ENCODE measurements at places on chromosomes 4 and X.

DNA sequence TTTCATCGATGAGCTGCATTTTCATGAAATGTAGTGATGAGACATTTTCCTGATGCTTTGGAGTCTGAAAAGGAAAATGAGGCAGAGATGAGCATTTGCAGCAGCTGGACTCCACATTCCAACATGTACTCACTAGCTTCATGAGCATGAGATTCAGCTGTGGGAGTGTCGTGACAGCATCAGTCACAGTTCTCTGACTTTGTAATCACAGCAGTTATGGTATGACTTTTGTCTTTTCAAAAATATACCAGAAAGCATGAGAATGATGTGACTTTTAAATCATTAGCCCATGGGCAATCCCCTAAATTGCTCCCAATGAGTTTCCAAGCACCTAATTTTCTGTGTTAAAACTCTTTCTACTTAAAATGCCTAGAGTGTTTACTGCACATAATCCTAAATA, 18.3 kb upstream of the MSL3 start:
- DNase-seq: no peak
- no peak overlapping the region for H3K27ac ChIP-seq
- no peaks in the 10 kb centered on the region for H3K4me1 ChIP-seq
- no peaks in the 10 kb centered on the region for H3K36me3 ChIP-seq

DNA sequence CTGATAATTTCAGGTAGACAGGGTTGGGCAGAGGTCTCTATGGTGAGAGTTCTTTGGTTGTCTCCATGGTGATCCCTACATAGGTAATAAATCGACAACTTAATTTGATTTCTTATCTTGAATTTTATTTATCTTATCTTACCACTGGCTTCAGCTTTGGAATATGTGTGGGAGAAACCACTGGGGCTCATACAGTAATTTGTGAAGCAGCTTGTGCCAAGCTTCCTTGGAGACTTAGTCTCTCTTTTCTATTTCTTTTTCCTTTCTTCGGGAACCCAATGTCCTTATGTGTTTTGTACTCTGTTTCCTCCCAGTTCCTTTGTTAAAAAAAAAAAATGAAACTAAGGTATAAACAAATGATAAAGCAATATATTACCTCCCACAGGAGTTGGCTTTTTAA, 242.4 kb upstream of the CNKSR2 start:
- H3K4me1 ChIP-seq: no peaks in the 10 kb centered on the region
- no peaks in the 10 kb centered on the region for H3K27me3 ChIP-seq
- H3K36me3 ChIP-seq: no peaks in the 10 kb centered on the region
- no peak overlapping the region for H3K4me3 ChIP-seq

GRCh38 chr4:77347351-77347966, 190.5 kb downstream of the CCNG2 start:
- no peak for DNase-seq
- no peak overlapping the region for H3K27ac ChIP-seq
- H3K27me3 ChIP-seq: peaks cover 9% of the 10 kb centered on the region
- no peaks in the 10 kb centered on the region for H3K4me1 ChIP-seq

DNA sequence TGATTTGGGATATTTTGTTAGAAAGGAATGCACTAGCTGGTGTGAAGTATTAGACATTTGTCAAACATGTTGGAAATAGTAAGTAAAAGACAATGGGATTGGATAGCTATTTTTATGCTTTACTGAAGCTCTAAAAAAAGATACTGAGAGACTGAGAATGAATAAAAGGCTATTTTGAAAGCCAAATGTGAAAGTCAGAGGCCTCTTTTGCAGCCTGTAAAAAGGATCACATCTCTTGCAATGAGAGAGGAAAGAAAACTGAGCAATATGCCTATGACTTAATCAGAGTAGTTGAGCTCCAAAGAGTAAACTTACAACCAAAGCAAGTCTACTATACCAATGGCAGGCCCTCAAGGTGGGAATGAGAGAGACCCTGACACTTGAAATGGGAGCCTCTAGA, 212.6 kb upstream of the LCORL start:
- no peaks in the 10 kb centered on the region for H3K36me3 ChIP-seq
- no peaks in the 10 kb centered on the region for H3K4me1 ChIP-seq
- no peak overlapping the region for H3K27ac ChIP-seq
- no peak for DNase-seq
- H3K27me3 ChIP-seq: no peaks in the 10 kb centered on the region

Data from activated CD8-positive, alpha-beta T cell treated with anti-CD3 and anti-CD28 coated beads, Interleukin-2, amount 10 ng/mL, durations not matched to agents 7 days and 5 days (primary cell).